ENCODE measurements at places on chromosomes 2 and 18.

DNA sequence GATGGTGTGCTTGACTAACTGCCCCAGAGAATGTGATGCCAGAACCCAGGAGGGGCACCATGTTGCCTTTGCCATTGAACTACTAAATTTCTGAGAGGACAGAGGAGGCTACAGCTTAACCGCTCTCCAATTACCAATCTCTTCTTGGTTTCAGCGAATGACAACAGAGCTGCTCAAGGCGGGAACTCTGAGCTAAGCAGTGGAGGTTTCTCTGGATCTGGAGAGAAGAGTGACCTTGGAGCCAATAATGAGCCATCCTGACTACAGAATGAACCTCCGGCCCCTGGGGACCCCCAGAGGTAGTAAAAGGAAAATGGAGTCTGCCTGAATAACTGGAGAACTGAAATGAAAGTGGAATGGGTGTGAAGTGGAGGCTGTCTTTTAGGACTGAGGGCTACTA lies 53.2 kb downstream of the DIS3L2 start:
- no peak for DNase-seq

GRCh38 chr2:26380281-26380680 lies 21.4 kb upstream of the DRC1 start:
- no peak for DNase-seq

DNA sequence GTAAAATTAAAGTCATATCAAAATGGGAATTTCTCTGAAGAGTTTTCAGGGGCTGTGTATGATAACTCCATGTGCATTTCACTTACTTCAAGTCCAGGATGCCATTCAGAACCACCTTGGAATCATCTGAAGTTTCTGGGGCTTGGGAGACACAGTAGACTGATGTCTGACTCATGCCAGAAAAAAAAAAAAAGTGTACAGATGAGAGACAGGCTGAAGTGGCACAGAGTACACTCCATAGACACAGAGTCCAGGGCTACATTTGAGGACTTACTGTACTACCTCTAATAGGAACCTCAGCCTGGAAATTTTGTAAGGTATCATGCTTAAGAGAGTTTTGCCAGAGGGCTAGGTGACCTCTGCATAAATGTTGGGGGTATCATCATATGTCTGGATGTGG lies 92.0 kb downstream of the SS18 start:
- no peak for DNase-seq

GRCh38 chr2:20034821-20035220 lies 16.6 kb downstream of the LAPTM4A start:
- DNase-seq, result no peak

DNA sequence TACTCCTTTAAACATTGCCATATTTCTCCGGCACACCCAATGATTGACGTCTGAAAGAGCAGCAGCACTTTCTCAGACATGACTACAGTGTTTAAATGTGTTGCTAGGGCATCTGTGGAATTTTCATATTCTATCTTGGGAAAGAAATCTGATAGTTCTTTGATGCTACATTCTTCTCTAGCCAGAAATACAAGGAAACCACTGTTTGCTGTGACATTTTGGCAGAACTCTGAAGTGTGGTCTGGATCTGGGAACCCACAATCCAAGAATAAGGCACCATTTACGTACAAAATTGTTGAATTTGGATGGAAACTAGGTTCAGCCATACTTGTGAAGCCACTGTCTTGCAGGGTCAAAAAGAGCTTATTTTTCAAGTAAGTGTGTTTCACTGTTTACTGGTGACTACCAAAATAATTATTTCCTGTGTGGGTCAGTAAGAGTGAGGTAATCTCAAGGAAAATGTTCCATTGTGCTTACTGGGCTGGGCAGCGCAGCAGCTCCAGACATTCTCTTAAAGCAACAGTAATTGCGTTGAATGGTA lies 21.3 kb upstream of the CD28 start:
- peak; percentile 48 for DNase-seq

DNA sequence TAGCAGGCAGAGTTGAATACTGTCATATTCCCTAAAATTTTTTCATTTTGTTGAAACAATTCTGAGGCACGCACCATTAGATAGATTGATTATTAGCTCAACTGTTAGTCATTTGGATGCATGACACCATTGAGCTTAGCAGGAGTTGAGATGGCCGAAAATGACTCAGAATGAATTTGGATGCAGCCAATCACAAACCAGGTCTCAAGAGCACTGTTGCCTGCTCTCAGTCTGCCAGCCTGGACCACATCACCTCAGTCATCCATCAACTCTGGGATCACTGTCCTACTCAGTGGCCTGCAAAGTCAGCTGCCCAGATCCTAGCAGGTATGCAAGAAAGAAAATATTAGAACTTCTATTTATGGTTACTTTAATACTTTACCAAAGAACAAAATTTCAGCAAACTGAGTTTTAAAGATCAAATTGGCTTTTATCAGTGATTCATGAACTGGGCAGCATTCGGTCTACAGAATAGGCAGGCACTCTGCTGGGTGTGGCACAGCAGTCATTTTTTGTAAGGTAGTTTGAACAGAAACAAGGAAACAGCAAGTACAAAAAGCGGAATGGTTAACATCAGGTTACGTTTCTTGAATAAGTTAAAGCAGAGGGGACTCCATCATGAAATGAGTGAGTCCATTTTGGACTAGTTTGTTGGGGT lies 152.7 kb upstream of the ARHGAP28 start:
- no peak for DNase-seq

DNA sequence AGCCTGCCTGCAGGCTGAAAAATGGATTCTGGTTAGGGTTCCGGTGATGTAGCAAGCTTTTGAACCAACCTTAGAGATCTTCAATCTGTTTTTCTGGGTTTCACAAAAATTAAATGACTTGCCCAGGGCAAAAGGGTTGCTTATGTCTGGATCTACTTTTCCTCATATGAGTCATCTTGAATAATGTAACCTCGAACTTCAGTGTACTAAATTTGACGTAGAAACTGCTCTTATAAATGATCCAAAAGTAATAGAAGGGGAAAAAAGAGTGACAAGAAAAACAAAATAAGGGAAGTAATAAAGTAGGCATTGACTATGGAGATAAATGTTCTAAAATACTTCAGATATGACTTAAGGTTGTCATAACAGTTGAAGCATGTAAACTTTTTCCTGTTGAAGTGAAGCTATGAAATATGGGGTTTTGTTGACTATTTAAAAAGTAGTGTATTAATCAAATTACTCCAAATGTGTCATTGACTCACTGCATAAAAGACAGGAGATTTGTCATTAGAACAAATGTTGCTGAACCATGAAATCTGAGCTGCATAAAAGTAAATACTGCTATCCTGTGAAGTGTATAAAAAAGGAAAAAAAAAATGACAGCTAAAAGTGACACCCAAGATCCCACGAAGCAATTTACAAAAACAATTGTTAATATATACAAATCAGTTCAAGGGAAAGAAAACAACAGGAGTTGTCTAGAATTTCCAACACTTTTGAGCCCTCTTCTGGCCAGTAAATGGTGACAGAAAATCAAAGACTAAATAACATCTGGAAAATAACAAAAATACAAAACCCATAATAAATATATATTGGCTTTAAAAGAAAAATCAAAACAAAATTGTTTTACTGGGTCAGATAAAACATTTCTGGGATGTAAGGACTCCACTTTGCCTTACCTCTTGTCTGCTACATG lies 103.6 kb upstream of the SERPINE2 start:
- DNase-seq, result peak; percentile 26

DNA sequence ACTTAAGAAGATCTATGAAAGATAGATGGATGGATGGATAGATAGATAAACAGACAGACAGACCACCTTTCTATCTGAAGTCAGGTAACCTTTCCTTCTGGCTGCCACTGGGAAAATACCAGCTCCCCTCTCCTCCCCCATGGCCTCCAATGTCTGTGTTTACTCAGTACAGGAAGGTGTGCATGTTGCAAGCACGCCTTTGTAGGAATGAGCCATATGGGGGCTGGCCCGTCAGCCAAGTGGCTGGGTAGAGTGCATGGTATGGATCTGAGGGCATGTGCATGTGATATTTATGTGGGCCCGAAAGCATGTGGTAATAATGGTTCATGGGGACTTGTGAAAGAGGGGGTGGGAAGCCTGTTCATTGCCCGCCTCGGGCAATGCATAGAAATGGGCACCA lies 109.2 kb upstream of the FZD7 start:
- no peak for DNase-seq

GRCh38 chr2:68195096-68195495 lies 37.4 kb downstream of the PNO1 start:
- DNase-seq, result no peak

Measured in SJSA1 (cell line).